AG08395 (cell line): ENCODE measurements at places on chromosomes 1 and 21.

DNA sequence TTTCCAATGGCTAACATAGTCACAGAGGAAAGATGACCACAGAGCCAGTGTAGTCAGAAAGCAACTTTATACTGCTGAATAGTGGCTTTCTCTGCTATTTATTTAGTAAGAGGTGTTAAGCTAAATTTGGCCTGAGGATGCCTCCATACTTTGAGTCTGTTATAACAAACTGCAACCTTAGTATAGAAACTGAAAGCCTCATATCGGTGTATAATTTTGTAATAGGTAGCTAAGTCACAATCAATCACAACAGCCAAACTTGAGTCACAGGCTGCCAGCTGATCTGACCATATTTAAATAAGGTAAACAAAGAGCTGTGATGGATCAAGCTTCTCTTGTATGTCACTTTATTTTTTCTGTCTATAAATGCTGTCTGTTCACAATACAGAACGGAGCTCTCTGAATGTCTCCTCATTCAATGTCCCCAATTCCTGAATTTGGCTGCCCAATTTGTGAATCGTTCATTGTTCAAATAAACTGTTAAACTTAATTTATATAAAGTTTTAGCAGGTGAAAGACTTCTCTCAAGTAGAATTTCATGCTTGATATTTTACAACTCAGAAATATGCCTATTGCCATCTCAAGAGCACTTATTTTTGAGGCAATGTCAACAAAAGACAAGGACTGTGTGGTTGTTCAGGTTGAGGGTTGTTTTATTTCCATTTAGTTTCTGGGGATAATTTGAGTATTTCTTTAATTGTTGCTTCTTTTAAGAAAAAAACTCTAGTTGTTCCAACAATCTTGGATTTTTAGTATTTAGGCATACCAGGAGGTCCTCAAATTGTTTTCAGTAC is 339.7 kb upstream of the B3GALT2 start:
- no peak for DNase-seq

GRCh38 chr1:15958793-15959192 is 17.1 kb downstream of the ZBTB17 start:
- DNase-seq: no peak

DNA sequence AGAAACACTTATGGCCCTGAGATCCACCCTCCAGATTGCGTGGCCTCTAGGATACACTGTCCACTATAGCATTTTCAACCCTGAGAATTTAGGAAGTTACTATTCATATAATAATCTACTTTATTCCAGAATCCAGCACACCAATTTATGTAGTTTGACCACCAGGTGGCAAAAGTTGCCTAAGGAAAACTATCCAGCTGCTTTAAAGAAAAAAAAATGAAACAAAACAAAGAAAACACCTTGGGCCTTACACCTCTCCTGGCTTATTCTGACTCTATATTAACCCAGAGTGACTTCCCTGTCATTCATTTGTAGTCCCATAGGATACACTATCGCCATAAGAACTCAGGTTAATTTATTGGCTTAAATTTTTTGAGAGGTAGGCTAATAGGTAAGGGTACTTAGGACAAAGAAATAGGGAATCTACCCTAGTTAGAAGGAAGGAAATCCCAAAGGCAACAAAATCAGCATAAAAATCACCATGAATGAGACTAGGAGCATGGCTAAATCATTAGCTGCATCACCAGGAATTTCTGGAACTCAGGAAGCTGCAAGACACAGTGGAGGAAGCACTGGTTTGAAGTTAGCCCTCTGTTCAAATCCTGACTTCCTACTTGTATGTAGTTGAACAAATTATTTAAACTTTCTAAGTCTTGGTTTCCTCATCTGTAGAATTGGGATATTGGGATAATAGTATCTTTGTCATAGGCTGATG is 107.5 kb downstream of the SPAG17 start:
- DNase-seq: peak; percentile 12

- DNase-seq: no peak
Measured at GRCh38 chr21:34184232-34184631, 110.9 kb downstream of the MRPS6 start.

DNA sequence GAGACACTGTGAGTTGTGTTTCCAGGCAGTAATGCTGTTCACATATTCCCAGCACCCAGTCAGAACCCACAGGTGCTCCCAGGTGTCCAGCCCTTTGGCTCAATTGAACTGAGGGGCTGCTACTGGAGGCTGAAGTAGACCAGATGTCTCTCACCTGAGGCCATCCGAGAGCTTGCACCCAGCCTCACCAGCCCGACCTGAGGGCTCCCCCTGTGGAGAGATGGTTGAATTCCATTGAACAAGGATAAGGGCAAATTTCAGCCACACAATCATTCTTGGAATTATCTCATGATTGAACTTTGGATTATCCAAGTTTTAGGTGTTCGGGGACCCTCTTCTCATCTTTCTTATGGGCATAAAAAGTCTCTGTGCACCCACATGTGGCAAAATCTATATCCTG is 52.1 kb downstream of the OBSCN start:
- DNase-seq: no peak

- DNase-seq: no peak
Measured at GRCh38 chr1:162316187-162316586, 60.5 kb downstream of the SPATA46 start.

DNA sequence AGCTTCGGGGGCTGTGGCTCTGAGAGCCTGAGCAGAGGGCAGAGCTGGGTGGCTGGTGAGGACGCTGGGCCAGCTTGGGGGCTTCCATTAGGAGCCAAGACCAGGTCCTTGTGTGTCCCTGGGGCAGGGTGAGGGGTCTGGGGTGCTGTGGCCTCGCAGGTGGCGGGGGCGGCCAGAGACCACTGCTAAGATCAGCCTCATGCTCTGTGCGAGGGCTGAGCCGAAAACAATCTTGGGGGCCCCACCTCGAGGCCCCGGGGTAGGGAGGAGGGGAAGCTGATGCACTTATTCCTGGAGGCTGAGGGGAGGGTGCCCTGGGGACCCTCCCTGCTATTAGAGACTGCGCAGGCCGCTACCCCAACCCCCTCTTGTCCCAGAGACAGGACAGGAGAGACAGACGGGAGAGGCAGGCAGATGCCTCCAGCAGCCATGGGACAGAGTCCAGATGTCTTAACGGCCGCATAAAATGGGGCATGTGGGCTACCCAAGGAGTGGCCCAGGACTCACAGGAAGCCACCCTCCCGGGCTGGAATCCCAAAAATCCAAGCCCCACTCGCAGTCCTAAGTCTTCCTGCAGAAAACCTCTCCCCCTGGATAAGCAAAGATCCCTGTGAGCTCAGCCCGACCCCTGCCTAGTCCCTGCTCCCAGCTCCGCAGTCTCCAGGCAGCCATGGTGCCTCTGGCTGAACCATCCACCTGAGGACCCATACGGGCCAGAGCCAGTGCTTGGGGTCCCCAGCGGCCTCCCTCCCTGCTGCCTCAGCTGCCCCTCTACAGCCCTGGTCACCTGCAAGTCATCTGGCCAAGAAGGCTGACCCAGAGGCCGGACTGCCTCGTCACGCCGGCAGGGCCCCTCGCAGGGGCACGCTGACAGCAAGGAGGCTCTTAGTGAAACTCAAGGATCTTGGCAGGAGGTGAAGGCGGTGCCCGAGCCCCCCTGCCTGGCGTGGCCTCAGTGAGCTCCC is 43.6 kb upstream of the COL18A1 start:
- DNase-seq: no peak

DNA sequence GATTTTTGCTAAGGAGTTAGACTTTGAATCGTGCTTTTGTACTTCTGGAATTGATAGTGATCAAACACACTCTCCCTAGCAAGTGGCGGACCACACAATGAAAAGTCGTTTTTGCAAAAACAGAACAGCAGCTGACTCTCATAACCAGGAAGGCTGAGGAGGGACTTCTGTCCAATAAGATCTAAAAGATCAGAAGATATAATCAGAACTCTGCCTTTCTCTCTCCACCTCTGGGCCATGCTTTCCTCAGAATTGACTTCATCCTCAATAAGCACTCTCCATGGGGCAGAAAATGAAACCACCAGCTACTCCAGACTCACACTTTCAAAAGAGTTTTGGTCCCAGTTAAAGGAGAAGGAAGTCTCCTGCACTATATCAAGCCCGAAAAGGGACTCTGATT is 55.3 kb upstream of the SAMD13 start:
- no peak for DNase-seq

DNA sequence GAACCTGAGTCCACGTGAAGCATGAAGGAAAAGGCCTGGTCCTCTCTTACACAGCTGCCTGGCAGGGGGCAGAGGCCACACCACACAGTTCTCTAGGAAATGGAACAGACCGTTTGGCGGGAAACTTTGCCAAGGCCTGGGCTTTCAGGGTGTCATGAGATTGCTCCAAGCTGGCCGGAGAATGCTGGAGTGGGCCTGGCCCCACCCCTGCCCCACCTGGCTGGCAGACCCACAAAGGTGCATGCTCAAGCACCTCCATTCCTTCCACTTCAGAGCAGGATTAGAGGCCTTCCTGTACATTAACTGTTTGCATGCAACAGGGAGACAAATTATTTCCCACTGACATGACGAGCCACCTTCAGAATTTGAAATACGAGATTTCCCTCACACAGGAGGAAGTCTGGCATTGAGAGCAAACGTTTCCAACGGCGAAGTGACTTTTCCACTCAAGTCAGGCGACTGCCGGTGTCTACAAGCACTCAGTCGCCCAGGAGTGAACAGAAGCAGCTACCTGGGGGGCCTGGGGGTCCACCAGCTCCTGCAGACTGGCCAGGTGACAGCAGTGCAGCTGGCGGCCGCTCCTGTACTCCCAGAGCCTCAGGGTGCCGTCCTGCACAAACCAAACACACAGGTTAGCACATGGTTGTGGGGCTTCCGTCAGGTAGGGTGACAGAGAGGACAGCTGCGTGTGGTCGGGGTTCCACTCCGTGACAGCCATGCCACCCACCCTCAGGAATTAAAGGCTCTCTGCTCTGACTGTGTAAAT is 24.0 kb downstream of the WDR4 start:
- no peak for DNase-seq

- DNase-seq: no peak
Measured at GRCh38 chr1:1215080-1215676, 1.2 kb upstream of the TNFRSF4 start.

DNA sequence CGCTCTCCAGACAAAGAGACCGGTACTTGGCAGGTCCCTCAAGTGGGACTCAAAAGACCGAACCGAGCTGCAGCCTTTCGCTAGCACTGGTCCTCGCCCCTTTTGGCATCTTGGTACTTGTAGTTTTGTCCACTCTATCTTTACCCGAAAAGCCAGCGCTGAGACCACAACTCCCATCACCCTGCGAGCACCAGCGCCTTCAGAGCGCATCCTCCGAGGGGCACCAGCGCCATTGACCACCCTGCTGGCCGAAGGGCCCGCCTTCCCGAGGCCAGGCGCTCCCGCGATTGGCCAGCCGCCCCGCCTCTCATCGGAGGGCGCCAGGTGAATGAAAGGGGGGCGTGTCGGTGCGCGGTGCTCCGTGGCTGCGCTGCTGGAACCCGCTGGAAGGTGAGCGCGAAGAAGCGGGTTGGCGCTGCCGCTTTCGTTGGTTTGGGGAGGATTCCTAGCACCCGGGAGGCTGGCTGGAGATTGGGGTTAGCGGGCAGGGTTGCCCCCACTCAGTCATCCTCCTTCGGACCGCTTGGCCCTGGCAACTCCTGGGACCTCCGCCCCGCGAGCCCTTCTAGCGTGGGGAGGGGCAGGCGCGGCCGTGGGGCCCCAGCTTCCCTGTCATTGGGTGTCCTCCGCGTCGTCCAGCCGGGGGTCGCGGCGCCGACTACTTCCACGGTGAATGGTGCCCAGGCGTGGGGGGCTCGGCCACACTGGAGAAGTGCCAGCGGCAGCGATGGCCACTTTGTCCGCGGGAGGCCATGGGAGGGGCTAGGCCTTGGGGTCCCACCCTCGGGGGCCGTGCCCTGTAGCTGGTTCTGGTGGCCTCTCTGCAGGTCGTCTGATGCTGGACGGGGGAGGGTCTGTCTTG is at the start of gene ZBTB8B:
ZBTB8B (plus strand) TSS at position 357 of the 862 bp plus-strand sequence. CDS start 5,553 bp downstream, outside the sequence.
- peak; percentile 57 for DNase-seq

DNA sequence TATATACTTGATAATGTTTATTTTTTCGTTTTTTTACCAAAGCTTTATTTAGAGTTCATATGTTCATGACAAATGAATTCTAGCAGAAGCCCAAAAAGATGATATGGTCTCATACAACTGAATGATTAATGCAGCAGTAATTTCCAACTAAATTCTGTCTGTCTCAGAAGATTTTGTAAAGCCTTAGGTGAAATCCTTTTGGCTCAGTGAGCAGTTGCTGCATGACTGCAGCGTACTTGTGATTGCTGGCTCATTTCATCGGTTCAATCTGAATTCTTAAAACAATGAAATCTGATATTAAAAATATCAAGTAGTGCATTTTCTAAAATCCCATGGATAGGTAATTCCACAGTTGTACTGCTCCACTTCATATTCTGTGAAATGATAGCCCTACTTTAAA is 73.2 kb downstream of the AK5 start:
- DNase-seq: no peak

DNA sequence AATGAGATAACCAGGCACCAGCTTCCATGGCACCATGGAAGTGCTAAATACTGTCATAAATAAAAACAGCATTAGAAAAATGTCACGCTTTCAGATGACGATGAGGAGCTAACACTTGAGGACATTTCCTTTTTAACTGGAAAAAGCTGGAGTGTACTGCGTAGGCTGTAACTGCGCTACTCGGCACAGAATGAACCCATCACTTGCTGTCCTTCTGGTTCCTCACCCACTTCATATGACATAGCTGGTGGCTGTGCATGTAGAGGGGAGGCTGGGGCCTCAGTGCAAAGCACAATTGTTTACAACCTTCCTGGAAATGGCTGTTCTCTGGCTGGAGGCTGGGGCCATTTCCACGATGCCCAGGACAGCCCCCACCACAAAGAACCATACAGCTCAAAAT is 55.7 kb downstream of the NTPCR start:
- no peak for DNase-seq

- no peak for DNase-seq
Measured at GRCh38 chr21:25582888-25583287, 24.4 kb downstream of the MRPL39 start.

- DNase-seq: no peak
Measured at GRCh38 chr1:108028841-108029388, 63.9 kb upstream of the VAV3 start.

- no peak for DNase-seq
Measured at GRCh38 chr1:55037733-55038551, 1.4 kb upstream of the PCSK9 start.

DNA sequence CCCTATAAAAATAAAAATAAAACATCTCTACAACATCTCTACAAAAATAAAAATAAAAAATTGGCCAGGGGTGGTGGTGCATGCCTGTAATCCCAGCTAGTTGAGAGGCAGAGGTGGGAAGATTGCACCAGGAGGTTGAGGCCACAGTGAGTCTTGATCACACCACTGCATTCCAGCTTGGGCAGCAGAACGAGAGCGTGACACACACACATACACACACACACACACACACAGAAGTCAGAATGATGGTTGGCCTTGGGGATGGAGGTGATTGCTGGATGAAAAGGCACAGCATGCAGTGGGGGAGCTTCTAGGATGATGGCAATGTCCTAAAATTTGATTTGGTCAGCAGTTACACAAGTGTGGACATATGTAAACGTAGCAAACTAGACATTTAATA is 69.7 kb upstream of the SOD1 start:
- DNase-seq: no peak

- DNase-seq: no peak
Measured at GRCh38 chr1:24514946-24515345, 12.3 kb downstream of the RCAN3 start.

- no peak for DNase-seq
Measured at GRCh38 chr1:43426221-43426620, 27.5 kb downstream of the HYI start.
